IPS DF 19.7 (cell line): ENCODE measurements at places on chromosomes 1 and 21.

GRCh38 chr1:189607477-189608096 is 870.1 kb downstream of the BRINP3 start:
- DNase-seq, result no peak

DNA sequence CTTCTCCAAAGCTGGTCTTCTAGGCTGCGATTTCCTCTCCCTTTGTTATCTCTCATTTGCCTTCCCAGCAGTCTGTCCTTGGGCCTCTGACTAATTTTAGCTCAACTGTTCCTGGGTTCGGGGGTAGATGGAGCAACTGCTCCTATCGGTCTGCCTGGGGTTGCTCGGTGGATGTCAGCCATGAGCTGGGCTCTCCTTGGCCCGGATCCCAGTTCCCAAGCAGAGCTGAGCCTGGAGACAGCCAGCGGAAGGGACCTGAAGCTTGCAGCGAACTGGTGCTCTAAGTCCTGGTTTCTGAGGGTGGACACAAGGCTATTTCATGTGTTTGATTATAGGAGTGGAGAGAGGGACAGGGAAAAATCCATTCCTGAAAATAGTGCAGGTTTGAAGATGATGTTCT is 423.0 kb downstream of the RPS6KC1 start:
- no peak for DNase-seq

- no peak for DNase-seq
Measured at GRCh38 chr1:55211863-55212262, 3.3 kb downstream of the USP24 start.

- DNase-seq, result no peak
Measured at GRCh38 chr1:23664837-23665795, 26.5 kb upstream of the RPL11 start.

DNA sequence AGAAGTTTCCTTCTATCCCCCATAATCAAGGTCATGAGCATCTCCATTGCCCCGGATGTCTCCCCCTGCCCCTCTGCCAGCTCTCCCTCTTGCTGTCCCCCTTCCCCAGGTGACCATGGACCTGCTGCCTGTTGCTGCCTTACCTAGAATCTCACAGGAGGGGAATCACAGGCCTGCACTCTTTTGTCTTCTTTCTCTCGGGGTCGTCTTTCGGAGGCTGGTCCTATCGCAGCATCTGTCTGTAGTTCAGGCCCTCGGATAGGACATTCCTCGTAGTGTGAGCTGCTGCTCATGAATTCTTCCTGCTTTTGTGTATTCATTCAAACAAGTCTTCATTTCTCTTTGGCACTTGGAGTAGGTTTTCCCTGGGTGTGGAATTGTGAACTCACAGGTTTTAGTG is 39.9 kb upstream of the ACTRT2 start:
- DNase-seq, result no peak

- no peak for DNase-seq
Measured at GRCh38 chr1:112027696-112028095, 38.2 kb upstream of the KCND3 start.
